ENCODE measurements at places on chromosomes 5 and 9.

GRCh38 chr5:138458384-138458783, 6.9 kb upstream of the EGR1 start:
- DNase-seq: no peak

- peak; percentile 74 for DNase-seq
Observed at GRCh38 chr9:128104171-128104618, 23.3 kb downstream of the PTGES2 start.

GRCh38 chr9:108603141-108603540, 252.6 kb downstream of the ACTL7B start:
- no peak for DNase-seq

DNA sequence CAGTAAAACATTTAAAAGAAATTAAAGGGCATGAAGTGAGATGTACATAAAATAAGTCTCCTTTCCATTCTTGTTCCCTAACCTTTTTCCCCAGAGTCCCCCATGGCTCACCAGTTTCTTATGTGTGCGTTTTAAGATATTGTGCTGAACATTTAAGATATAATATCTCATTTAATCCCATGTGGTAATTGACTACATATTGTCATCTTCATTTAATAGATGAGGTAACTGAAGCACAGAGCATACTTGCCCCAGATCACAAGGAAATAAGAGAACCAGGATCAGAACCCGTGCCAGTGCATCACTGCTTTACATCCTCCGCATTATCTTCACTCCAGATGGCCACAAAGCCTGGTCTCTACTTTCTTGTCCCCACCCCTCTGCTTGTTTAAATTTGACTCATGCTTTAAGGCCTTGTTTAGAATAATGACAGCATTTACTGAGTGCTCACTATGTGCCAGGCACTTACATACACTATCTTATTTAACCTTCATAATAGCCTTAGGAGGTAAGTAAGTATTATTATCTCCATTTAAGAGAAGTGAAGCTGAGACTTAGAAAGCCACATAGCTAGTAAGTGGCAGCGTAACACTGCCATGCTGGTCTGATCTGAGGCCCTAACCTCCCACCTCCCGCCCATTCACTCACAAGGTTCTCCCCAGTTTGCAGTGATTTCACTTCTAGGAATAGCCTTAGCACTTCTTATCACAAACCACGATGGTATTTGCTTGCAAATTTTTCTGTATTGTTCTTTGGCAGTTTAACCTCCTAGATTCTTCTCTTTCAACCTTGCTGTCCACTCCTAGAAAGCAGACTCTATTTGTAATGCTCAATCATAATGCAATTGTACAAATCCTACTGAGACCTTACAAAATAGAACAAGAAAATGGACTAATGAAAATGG, 78.4 kb upstream of the IL6ST start:
- DNase-seq: no peak

DNA sequence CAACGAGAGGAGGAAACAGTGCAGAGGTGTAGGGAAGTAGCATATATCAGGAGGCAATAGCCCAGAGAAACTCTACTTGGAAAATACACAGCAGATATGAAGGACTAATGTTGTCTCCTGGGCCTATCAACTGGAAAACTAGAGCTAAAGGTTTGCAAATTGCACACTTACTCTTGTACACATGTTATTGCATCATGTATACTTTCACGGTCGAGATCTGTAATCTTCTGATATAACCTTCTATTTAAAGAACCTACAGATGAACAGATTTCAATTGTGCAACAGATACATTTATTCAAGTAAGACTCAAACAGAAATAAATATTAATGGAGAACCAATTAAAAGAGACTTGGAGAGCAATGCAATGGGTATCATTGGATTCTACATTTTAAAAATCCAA, 256.3 kb upstream of the TMEM161B start:
- DNase-seq: no peak

DNA sequence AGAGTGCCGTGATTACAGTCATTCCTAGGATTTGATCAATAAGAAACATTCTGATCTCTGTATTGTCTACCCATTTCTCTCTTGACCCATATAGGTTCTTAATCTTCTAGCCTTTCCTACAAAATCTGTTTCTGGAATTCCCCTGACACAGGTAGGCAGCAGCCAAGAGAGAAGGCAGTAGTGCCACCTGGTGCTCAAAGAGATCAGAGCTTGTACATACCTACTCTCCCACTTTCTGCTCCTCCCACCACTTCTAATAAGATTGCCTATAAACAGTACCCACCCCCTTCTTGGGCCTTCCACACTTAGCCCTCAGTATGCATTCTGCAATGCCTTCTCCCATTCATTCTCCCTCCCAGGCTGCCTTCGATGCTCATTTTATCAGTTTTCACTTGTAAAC, 117.4 kb upstream of the RORB start:
- DNase-seq: peak; percentile 22

- DNase-seq: no peak
Observed at GRCh38 chr9:8637626-8638025, 838.0 kb upstream of the DMAC1 start.

DNA sequence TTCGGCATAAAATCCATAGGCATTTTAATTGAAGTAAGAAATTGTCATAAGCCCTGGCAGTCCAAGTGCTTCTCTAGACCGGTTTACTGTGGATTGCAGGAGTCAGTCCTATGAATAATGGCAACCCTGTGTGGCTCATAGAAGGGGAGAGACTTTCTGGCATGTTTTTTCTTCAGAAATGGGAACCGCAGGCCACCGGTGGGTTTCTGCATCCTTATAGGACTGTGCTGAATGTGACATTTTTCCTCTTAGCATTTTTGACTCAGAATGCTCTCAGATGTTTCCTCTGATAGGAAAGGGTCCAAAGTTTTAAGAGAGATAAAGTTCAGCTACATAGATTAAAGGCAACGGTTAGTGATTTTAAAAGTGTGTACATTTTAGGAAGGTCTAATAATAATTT, 6.3 kb downstream of the DAPK1 start:
- no peak for DNase-seq

- DNase-seq: no peak
Observed at GRCh38 chr5:100902440-100903038, 543 bp downstream of the ST8SIA4 start.

DNA sequence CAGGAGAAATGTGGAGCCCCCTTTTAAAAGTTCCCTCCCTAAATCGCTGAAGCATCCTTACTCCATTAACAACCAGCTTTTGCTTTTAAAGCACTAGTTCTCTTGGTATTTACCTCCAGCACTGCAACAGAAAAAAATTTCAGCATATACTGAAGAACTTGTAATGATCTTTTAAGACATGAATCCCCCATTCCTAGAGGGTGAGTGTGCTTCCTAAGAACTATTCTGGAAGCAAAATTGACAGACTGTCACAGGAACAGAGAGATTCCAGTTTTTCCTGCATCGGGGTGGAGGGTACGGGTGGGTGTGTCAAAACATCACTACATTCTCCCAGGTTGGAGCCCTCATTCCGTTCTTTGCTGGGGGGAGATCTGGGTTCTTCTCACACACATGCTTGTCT, 151.9 kb downstream of the EBF1 start:
- no peak for DNase-seq

DNA sequence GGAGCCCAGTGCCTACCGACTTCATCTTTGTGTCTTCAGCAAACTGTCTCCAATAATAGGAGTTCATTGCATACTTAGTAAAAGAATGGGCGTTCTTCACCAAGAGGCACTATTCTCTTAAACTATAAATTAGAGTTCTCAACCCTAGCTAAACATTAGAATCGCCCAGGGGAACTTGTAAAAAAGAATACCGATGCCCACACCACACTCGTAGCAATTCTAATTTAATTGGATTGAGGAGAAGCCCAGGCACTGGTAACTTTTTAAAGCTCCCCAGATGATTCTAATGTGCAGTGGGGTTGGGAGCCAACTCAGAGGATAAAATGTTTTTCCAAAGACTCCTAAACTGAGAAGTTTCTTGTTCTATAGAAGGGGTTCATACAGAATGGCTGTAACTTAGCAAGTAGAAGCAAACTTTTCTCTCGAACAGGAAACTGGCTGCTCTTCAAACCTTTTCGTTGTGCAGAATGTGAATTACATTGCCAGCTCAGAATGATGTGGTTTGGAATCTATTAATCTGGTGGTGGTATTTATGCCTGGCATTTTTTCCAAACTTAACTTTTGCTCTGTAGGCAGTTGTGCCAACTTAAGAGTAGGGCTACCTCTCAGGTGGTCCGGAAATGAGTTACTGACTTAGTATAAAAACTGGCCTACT, 26.4 kb upstream of the NFIB start:
- DNase-seq: no peak

DNA sequence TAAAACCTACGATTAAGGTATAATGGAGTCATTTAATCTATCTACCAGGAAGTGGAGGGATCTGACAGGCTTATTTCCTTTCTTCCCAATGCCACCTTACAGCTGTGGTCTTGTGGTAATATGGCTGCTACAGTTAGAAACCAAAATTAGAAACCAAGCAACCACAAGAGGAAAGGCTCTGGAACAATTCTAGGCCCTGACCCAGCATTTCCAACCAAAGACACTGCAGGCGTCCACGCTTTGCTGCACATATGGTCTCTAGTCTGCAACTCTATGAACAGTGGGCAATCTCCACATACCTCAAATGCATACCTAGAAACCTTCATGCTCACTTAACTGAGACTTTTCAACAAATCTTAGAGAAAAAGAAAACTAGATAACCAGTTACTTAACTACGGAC, 339.1 kb downstream of the NFIB start:
- DNase-seq: no peak

- no peak for DNase-seq
Observed at GRCh38 chr9:32200896-32201295, 183.5 kb upstream of the ACO1 start.

DNA sequence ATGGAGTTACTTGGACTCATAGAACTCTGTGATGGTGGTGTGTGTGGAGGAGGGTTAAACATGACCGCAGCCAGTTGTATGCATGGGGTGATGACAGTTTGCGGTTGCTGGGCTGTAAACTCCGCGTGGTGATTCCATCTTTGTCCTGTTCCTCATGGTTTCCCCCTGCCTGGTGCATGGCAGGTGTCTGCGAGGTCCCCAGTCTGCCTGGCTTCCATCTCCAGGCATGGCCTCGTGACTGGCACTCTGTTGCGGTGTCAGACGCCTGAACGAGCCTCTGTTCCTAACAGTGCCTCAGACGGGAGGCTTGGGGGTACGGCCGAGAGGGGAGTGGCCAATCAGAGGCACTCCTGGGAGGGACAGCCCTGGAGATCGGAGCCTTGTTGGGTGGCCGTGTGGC, 33.9 kb upstream of the SH3PXD2B start:
- no peak for DNase-seq

- DNase-seq: no peak
Observed at GRCh38 chr5:151822141-151822540, 50.4 kb downstream of the G3BP1 start.

GRCh38 chr5:68464424-68464823, 248.9 kb downstream of the PIK3R1 start:
- no peak for DNase-seq

DNA sequence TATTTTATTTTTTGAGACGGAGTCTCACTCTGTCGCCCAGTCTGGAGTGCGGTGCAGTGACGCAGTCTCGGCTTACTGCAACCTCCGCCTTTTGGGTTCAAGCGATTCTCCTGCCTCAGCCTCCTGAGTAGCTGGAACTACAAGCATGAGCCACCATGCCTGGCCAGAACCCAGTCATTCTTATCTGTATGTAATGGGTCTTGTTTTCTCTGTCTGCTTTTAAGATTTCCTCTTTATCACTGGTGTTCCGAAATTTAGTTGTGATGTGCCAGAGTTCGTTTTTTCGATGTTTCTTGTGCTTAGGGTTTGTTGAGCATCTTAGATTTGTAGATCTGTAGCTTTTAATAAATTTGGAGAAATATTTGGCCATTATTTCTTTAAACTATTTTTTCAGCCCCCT, 19.2 kb downstream of the SLC25A25 start:
- DNase-seq: no peak

GRCh38 chr5:17132444-17133083, 84.9 kb upstream of the BASP1 start:
- DNase-seq: no peak

DNA sequence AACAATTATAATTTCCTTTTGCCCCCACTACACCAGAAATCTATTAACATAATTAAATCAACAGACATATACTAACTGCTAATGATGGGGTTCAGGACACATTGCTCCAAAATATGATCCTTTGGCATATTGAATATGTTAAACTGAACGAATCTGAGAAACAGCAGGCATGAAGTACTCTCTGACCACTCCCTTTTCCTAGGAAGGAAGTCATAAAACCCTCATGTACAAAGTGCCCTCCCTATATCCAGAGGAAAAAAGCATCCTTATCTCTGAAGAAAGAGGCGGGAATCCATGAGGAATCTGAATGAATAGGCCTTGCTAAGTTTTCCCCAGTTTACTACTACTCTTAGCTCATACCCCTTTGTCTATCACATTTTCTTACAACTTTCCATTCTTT, 67.9 kb downstream of the ADAMTS6 start:
- DNase-seq: no peak

DNA sequence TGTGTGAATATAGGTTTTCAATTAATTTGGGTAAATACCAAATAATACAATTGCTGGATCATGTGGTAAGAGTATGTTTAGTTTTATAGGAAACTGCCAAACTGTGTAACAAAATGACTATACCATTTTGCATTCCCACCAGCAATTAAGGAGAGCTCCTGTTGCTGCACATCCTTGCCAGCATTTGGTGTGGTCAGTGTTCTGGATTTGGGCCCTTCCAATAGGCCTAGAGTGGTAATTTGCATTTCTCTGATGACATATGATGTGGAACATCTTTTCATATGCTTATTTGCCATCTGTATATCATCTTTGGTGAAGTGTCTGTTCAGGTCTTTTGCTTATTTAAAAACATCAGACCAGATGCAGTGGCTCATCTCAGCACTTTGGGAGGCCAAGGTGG, 11.6 kb upstream of the RFK start:
- DNase-seq: no peak

GRCh38 chr9:118364266-118365106, 660.3 kb downstream of the TLR4 start:
- no peak for DNase-seq

DNA sequence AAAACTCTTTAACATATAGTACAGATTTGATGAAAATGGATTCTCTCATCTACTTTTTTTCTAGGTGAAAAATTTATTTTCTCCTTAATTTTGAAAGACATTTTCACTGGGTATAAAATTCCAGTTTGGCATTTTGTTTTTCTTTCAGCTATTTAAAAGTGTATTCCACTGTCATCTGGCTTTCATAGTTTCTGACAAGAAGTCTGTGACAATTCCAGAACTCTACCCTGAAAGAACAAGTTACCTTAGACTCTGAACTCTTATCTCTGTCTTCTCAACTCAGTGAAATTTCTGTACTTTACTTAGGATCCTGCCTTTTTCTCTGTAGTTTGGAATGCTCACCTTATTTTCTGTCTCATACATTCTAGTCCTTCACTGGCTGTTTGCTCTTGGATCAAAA, 161.7 kb downstream of the RANBP17 start:
- no peak for DNase-seq

DNA sequence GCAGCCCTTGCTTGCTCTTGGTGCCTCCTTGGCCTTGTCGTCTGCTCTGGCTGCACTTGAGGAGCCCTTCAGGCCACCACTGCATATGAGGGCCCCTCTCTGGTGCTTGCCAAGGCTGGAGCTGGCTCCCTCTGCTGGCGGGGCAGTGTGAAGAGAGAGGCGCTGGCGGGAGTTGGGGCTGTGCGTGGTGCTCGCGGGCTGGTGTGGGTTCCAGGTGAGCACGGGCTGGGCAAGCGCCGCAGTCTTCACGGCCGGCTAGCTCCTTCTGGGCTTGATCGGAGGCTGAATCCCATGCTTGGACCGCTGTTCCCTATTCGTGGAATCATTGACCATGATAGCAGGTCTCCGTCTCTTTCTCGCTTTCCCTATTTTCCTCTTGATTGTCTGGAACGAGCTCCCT, 56.5 kb downstream of the XRCC4 start:
- DNase-seq: no peak

Measured in SHP77 treated with DMSO at 0.1 percent for 48 hours (cell line).